Thymus (tissue), 14 donors: ENCODE measurements at places on chromosomes 2 and 18. TPM values are rescaled to one million over a fixed set of nuclear protein-coding genes. Genes with fewer than 3 reads are reported as not detected.

KYNU gene
- 11.3 TPM for polyA plus RNA-seq

CRYBA2 gene
- polyA plus RNA-seq: 0.55 TPM

FIGN gene
- 0.21 TPM for polyA plus RNA-seq

ATP8B1 gene
- polyA plus RNA-seq: 4.3 TPM

RGPD4 gene
- polyA plus RNA-seq: 0.05 TPM

PROKR1 gene
- 0.07 TPM for polyA plus RNA-seq

RAB6C gene
- polyA plus RNA-seq: 0.05 TPM

NOSTRIN gene
- 8.1 TPM for polyA plus RNA-seq

COL3A1 gene
- polyA plus RNA-seq: 48.2 TPM

DSC1 gene
- polyA plus RNA-seq: 0.80 TPM

C1D gene
- 30.7 TPM for polyA plus RNA-seq

IL1A gene
- 1.8 TPM for polyA plus RNA-seq

CNGA3 gene
- polyA plus RNA-seq: 0.05 TPM

GPD2 gene
- 6.5 TPM for polyA plus RNA-seq

ASB18 gene
- polyA plus RNA-seq: under 0.01 TPM

ANKRD30BL gene
- 0.34 TPM for polyA plus RNA-seq

TLX2 gene
- polyA plus RNA-seq: 0.11 TPM

TNFAIP6 gene
- polyA plus RNA-seq: 3.3 TPM
